Effector memory CD8-positive, alpha-beta T cell (primary cell): ENCODE measurements at places on chromosomes 6 and 20.

- H3K4me1 ChIP-seq: peaks cover 22% of the 10 kb centered on the region
- no peak overlapping the region for H3K27ac ChIP-seq
- DNase-seq: no peak
Measured at GRCh38 chr6:43517505-43518357, 842 bp downstream of the POLR1C start.

DNA sequence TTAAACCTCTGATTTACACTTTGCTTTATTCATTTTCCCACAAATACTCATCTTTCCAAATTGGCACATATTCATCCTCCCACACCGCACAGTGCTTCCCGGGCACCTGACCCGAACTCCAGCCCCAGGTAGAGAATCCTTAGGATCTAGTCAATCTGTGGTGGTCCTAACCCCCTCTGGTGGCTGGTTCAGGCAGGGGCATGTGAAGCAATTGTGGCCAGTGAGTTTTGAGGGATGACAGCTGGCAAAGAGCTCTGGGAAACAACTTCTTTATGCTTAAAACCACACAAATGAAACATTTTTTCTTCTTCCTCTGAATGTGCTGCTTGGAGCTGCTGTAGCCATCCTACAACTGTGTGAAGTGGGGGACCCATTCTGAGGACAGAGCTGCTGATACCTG lies 54.7 kb downstream of the ELOVL5 start:
- H3K27ac ChIP-seq: peak overlapping the region; percentile 50
- H3K36me3 ChIP-seq: peaks cover 19% of the 10 kb centered on the region
- H3K27me3 ChIP-seq: no peaks in the 10 kb centered on the region

DNA sequence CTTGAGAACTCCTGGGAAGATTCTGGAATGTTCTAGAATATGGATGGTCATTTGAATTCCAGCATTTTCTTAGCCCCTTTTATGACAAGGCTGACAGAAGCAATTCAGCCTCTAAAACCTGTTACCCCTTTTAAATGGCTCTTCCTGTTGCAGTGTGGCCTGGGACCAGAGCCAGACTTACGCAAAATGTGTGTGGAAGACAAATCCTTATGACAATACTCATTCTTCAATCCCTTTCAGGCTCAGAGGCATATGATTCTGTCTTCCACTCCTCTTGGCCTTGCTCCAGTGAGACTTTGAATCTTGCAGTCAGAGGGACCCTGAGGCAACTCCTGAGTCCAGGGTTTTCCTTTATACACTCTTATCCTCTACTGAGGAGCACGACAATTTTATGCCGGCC lies 287.0 kb downstream of the CLIC5 start:
- H3K4me1 ChIP-seq: no peaks in the 10 kb centered on the region
- peaks cover 2% of the 10 kb centered on the region for H3K27me3 ChIP-seq
- H3K4me3 ChIP-seq: no peak overlapping the region
- no peak overlapping the region for H3K27ac ChIP-seq

GRCh38 chr6:142802124-142802523 lies 142.9 kb downstream of the HIVEP2 start:
- peak overlapping the region; percentile 64 for H3K27ac ChIP-seq
- peaks cover 3% of the 10 kb centered on the region for H3K36me3 ChIP-seq
- no peak overlapping the region for H3K4me3 ChIP-seq
- peaks cover 60% of the 10 kb centered on the region for H3K4me1 ChIP-seq

DNA sequence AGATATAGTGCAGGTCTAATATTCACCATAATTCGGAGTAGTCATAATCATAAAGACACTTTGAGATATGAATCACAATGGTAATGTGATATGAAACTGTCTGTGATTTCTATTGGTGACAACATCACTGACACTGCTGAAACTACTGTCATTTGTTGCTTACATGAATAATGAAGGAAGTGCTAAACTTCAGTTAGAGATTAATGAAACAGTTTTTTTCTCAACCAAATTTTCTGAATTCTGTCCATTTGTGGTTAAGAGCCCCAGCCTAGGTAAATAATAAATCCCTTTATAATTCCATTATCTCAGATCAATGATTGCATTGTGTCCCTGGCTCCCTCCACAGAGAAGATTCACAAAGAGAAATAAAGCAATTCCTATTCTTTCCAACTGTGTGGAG lies 122.6 kb downstream of the HIVEP2 start:
- peak overlapping the region; percentile 52 for H3K4me3 ChIP-seq
- H3K4me1 ChIP-seq: peaks cover 65% of the 10 kb centered on the region
- H3K36me3 ChIP-seq: peaks cover 21% of the 10 kb centered on the region
- no peaks in the 10 kb centered on the region for H3K27me3 ChIP-seq
- H3K27ac ChIP-seq: peak overlapping the region; percentile 76
- DNase-seq: no peak

DNA sequence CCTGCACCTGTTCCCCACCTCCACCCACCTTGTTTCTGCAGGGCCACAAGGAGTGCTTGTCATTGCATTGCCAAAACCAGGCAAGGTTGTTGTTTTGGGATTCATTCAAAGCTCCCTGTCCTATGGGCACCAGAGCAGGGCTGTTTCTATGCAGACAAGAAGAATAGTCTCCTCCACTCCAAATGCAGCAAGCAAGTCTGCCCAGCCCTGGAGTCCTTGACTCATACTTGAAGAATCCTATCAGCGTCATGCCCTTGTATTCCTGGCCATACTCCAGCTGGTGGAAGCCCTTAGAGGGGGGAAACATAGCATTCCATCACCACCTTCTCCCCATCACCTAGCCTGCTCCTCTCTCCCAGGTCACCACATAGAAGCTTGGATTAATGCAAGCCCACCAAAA lies 145.3 kb upstream of the ECI2 start:
- no peaks in the 10 kb centered on the region for H3K36me3 ChIP-seq
- H3K27me3 ChIP-seq: peaks cover 56% of the 10 kb centered on the region
- H3K4me1 ChIP-seq: peaks cover 5% of the 10 kb centered on the region

DNA sequence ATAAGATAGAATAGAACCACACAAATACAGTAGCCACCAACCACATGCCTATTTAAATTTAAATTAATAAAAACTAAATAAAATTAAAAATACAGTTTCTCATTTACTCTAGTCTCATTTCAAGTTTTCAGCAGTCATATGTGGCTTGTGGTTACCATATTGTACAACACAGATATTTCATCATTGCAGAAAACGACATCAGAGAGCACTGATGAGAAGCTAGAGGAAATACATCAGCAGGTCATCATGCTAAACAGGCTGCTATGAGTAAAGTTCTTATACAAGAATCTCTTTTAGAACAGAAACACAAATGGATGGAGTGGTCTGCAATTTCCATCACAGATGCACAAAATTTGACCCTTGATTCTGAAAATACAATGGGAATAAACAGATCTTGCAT lies 36.6 kb downstream of the TBC1D32 start:
- H3K4me1 ChIP-seq: no peaks in the 10 kb centered on the region
- H3K27ac ChIP-seq: no peak overlapping the region
- H3K4me3 ChIP-seq: no peak overlapping the region
- H3K36me3 ChIP-seq: peaks cover 5% of the 10 kb centered on the region
- no peak for DNase-seq

- H3K4me1 ChIP-seq: no peaks in the 10 kb centered on the region
- H3K27ac ChIP-seq: no peak overlapping the region
- H3K36me3 ChIP-seq: peaks cover 27% of the 10 kb centered on the region
- H3K27me3 ChIP-seq: no peaks in the 10 kb centered on the region
- H3K4me3 ChIP-seq: no peak overlapping the region
Measured at GRCh38 chr6:126040826-126041225, 54.5 kb downstream of the TRMT11 start.

DNA sequence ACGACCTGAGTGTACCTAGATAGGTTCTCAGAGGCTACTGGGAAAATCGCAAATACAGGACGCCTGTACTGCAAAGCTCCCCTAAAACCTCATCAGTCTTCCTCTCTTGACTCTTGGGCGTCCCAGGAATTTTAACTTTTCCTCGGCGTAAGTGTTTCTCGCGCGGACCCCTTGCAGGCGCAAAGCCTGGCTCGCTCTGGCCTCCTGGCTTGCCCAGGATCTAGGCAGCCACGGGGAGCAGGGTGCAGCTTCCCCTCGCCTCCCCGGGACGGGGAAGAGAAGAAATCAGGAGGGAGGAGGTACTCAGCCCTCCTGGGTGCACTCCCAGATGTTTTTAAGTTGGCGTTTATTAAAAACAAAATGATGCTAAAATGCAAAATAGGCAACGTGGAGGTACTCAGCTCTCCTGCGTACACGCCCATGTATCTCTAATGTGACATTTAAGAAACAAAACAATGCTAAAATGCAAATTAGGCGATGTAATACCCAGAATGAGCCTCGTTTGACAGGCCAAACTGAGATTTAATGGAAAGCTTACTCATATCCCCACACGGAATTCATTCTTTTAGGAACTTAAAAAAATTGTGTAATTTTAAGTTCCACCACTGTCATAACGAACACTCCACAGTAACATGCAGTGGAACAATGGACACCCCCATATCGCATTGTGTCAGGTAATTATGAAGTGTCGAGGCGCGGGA lies 1.6 kb upstream of the SOBP start:
- H3K36me3 ChIP-seq: peaks cover 6% of the 10 kb centered on the region
- H3K4me1 ChIP-seq: peaks cover 13% of the 10 kb centered on the region
- DNase-seq: no peak
- H3K27me3 ChIP-seq: peaks cover 47% of the 10 kb centered on the region
- peak overlapping the region; percentile 94 for H3K4me3 ChIP-seq
- peak overlapping the region; percentile 37 for H3K27ac ChIP-seq

GRCh38 chr6:34657307-34657978 lies 39.1 kb downstream of the ILRUN start:
- DNase-seq: no peak
- H3K4me1 ChIP-seq: peaks cover 49% of the 10 kb centered on the region
- H3K27me3 ChIP-seq: no peaks in the 10 kb centered on the region
- peak overlapping the region; percentile 77 for H3K4me3 ChIP-seq
- peak overlapping the region; percentile 89 for H3K27ac ChIP-seq
